ENCODE measurements at places on chromosomes 5 and 9.

- no peak for DNase-seq
Observed at GRCh38 chr9:76654051-76654461, 110.2 kb upstream of the PCA3 start.

DNA sequence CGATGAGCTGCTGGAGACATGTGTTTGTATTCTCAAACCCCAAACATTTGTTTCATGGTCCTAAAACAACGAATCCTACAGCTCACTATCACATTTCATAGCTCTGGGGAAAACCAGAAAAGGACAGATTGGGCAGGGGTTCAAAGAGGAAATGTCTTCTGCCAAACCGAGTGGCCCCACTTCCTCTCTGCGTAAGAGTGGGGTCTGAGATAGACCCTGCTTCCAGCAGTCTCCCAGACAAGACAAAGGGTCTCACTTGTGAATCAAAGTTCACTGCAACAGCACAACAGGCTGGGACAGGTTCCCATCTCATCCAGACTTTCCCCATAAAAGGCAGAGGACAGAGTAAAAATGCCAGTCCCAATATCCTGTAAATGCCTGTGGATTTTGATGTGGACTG lies 276.2 kb upstream of the SLC24A2 start:
- DNase-seq: no peak

DNA sequence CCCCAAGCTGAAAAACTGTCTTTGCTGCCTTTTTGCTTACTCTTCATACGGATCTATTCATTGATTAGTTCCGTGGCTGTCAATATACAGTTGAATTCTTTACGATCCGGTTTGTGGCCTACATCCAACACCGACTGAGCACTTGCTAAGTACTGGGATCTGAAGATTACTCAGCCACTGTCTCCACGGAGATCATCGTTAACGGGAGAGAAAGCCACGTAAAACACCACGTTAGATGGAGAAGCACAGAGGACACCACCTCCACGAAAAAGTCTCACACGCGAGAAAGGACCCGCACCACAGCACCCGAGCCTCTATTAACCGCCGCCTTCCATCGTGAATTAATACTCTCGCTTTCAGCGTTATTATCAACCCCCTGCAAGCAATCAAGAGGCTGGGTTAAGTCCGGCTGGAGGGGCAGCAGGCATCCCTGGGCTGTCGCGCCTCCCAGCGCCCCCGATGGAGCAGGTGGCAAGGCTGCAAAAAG lies 650 bp downstream of the ELP1 start:
- no peak for DNase-seq

DNA sequence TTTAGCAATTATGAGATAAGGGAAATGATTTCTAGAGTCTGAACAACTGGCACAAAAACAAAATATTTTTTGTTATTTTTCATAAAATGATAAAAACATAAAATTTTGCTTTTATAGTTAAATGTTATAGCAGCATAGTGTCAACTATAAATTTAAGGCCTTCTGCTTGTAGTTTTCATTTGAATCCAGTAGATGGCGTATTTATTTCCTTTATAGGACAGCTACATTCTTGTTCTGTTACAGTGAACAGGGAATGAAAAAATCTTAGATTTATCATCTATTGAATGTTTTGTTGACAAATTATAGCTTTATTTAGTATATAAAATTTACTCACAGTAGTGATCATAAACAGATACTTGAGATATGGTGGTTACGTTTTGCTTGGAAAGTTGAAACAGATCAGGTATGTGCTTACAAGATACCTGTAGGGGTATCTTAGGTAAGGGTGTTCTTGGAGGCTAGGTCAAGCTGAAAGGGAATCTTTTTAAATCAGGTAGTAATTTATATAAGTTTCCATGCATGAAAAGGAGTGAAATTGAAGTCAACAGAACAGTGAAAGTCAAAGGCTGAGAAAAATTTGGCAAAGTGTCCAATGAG lies 239.3 kb upstream of the GRIN3A start:
- DNase-seq: no peak

DNA sequence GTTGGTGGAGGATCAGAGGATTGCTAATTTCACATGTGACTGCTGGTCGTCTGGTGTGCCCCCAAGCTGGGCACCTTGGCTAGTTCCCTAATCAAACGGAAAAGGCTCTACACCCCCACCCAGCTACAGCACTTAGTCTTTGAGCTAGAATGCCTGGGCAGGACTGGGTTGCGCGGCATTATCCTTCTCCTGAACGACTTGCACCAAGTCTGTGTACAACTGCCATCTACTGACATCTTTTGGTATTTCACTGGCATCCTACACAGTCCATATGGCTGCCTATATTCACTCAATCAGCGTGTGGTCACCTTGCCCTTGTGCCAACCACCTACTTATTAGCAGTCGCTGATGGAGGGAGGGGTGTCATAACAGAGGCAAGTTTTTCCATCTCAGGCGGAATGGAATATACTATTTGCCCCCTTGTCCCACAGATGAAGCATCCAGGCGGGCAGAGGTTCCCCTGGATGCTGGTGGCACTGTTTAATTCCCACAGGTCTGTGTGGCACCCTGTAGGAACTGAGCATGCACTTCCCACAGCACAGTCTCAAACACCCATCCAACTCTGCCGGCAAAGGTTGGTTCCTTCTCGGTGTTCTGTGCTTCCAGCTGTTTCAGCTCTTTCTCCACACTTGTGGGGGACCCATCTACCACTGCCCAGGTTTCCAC lies 150.1 kb downstream of the OSTF1 start:
- DNase-seq: no peak

- DNase-seq: no peak
Observed at GRCh38 chr5:171207256-171207847, 101.7 kb upstream of the TLX3 start.

DNA sequence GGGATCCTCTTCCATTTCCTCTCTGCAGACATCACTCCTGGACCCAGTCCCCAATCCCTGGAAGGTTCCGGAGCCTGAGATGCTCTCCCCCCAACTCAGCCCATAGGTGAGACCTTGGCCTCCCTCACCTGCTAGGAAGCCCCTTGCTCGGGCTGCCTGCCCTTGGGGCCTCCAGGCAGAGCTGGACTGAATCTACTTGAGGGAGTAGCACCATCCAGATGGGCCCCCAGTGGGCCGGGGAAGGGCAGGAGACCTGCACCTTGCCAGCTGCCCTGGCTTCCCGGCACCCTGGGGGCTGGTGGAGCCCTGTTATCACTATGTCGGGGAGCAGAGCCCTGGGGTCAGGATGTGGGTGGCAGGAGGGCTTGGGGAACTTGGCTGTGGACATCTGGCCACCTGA lies 26.9 kb upstream of the TMEM250 start:
- no peak for DNase-seq

DNA sequence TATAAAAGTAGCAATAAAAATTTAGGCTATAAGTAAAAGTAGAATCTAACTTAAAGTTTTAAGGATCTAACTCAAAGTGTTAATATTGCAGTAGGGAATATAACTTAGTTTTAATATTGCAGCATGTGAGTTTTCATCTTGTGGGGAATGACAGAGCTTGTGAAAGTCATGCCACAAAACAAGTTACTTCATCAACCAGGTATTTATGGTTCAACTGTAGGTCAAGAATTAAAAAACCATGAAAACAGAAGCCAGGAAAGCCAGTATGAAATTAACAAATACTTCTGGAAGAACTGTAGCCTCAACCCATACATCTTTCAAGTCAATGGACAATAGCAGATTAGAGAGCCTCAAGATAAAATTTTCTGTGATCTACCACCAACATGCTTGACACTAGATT lies 19.0 kb downstream of the HMGCS1 start:
- no peak for DNase-seq

DNA sequence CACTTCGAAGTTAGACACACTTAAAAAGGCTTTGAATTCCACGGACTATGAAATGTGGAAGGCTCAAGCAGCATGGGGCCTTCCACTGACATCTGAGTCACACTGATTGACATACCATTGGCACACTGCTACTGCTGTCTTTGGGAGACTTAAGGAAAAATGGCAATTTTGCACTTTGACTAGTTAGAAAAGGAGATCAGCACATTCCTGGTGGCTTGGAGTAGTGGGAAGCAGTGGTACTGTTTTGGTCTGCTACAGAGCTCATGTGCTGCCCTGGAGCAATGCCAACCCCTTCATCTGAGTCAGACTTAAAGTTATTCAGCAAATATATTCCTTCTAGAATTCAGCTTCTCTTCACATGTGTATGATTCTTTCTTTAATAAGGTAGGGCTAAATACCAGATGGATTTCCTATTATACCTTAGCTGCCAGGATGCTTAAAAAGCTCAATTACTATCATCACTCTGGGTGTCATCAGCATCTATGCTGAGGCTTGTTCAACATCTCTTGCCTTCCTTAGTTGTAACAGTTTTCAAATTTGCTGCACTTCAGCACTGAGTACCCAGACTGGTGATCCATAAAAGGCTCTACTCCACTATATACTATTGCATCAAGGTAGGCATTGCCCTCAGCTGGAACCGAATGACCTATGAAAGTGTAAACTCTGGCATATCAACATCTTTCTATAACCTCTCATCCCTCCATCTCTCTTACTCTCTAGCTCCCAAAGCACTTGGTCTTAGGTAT lies 42.3 kb upstream of the MOCS2 start:
- DNase-seq: peak; percentile 8

DNA sequence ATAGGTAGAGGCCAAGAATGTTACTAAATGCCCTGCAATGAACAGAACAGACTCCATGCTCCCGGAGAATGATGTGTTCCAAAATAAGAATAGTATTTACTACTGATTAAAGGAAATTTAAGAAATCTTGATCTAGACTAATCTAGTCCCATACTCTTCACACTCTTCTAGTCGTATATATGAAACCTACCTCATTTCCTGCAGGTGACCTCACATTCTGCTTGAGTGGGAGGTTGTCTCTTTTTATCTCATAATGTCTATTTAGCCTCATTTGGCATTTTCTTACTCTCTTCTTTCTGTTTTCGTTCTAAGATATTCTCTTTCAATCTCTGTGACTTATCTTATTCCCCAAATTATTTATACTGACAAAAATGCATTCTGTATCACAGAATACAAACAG lies 9.2 kb upstream of the SHOC1 start:
- DNase-seq: no peak

GRCh38 chr9:20208226-20208625 lies 414.1 kb downstream of the MLLT3 start:
- no peak for DNase-seq

DNA sequence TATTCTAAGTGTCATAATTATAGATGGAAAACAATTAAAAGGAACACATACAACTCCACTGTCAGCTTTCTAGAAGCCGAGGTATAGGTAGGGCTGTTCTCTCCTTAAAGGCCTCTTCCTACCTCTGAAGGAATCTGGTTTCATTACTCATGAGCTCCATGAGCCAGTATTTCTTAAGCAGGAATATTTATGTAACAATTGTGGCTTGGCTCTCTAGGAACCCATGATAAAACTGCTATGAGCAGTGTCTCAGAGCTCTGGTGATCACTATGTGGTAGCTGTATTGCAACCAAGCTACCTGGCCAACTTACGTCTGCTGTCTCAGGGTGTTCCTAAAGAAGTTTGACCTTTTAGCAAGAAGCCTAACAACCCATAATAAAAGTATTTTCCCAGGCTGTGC lies 157.7 kb downstream of the CEP120 start:
- DNase-seq: no peak

DNA sequence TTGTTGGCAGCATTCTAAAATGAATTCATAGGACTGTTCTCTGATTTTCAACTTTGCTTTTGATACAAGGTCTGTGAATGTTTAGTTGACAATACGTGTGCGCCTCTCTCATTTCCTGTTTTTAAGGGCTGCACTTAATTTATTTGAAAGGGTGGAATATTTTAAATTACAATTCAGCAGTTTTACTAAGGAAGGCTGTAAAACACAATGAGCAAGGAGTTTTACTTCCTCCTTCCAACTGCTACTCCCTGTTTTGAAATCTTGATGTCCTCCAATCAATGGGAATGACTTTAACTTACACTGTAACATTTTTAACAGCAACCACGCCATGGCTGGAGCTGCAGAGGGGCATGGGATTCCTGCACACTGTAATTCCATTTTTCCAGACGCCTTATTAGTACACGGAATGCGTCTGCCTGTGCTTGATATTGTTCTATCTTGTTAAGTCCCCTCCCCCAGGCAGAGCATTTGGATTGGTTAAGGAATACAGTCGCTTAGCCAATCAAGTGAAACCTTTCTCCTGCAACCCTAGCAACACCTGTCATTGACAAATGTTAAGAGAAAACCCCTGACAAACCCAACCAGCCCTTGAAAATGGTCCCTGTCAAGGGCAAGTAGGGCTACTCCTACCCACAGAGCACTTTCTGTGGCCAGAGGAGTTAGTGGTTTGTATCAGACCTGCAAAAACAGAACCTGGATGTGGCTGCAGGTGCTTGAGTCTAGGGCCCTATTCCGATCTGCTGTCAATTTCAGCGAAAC lies 12.5 kb upstream of the ZSWIM6 start:
- DNase-seq: no peak

DNA sequence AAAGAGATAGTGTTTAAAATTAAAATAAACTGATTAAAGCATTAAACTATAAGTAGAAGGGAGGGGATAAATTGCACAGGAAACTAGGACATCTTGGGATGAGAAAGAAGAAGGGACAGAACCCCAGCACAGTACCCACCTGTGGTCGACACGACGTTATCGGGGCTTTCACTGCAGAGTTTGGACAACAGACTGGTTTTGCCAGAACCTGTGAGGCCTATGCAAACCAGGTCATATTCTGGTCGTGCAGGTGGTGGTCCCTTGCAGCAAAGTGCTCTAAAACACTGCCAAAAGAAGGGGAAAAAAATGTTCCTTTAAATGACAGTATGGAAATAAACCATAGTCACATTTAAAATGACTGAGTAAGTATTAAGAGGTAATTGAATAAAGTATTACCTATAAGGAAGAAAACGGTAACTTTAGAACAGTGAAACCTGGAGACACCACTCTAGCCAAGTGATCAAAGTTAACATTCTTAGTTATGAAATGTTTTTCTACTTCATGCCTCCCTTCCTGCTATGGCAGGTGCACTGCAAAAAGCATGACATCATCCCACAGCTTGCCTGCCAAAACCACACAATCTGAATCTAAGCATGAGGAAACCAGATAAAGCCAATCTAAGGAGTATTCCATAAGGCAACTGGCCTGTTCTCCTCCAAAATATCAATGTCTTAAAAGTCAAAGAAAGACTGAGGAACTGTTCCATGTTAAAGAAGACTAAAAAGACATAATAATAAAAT lies 138.6 kb downstream of the ARL15 start:
- DNase-seq: no peak

DNA sequence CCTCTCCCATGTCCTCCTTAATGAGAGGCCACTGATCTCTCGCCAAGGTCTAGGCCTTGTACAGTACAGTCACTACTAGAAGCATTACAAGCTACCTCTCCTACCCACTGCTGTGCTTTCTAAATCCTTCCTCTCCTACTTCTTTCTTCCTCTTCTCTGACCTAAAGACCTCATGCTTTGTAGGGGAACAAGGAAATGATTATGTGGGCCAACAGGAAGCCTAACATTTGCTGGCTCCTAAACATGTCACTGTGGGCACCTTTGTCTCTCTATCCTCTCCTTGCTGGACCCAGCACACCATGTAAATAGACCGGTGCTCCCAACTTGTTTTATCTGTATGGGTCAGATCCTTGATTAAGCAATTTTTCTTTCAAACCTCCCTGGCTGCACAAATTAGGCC lies 16.7 kb downstream of the SLC28A3 start:
- no peak for DNase-seq

GRCh38 chr9:209143-209758 lies 5.4 kb upstream of the DOCK8 start:
- DNase-seq: no peak
